ENCODE measurements at places on chromosomes 6 and 20.

DNA sequence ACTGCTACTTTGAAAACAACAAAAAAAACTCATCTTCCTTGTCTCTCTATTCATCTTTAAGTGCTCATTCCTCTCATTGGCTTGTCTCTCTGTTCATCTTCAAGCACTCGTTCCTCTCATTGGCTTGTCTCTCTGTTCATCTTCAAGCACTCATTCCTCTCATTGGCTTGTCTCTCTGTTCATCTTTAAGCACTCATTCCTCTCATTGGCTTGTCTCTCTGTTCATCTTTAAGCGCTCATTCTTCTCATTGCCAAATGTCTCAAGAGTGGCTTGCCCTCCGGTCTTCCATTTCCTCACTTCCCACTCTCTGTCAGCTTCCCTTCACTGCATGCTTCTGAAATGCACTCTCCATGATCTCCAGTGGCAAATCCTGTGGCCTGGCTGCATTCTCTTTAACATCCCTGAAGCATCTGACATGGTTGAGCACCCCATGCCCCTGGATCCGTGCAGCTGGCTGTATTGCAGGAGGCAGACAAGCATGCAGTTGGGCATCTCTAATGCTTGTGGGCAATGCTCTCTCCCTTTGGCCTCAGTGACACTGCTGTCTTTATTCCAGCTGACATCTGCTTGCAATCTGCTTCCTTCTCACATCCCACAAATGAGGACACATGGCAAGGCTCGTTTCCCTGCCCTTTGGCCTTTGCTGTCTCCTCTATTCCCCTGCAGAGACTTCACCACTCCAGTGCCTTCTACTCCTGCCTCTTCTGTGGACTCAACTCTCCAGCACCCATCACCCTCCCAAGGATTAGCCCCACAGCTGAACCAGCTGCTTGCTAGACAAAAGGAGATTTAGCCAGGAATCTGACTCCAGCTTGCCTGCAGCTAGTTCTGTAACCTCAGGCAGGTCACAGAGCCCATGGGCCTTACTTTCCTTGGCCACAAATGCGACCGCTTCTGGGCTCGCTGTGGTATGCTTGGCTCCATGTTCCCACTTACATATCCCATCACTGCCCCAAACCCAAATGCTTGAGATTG lies 143.2 kb upstream of the SNX9 start:
- no peak for DNase-seq

- no peak for DNase-seq
These were observed 222.9 kb downstream of the EPHA7 start for GRCh38 chr6:93196406-93196970.

- DNase-seq: no peak
These were observed 99.3 kb downstream of the B3GAT2 start for GRCh38 chr6:70857387-70858077.

GRCh38 chr6:82419132-82419581 lies 55.5 kb downstream of the TPBG start:
- no peak for DNase-seq

DNA sequence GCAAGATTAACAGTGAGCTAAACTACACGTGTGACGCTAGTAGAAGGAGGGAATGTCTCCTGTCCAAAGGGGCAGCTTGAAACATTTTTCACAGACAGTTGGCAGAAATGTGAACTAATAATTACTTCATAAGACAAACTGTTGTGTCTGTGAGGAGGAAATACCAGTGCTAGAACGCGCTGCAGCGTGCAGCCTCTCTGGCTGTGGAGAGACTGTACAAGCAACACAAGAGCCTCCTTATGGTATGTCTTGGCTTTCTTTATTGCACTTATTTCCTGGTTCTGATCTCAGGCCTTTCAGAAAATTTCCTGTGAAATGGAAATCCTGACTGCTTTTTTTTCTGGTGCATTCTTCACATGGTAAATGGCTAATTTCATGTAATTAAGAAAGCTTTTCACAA lies 25.3 kb upstream of the TIAM2 start:
- DNase-seq: no peak

- no peak for DNase-seq
These were observed 5.9 kb downstream of the TP53TG5 start for GRCh38 chr20:45372241-45372640.

GRCh38 chr6:47434372-47435253 lies 43.0 kb upstream of the CD2AP start:
- no peak for DNase-seq

GRCh38 chr20:24543741-24544140 lies 74.3 kb downstream of the SYNDIG1 start:
- no peak for DNase-seq

- DNase-seq: no peak
These were observed 189.3 kb downstream of the EDN1 start for GRCh38 chr6:12479451-12479850.

DNA sequence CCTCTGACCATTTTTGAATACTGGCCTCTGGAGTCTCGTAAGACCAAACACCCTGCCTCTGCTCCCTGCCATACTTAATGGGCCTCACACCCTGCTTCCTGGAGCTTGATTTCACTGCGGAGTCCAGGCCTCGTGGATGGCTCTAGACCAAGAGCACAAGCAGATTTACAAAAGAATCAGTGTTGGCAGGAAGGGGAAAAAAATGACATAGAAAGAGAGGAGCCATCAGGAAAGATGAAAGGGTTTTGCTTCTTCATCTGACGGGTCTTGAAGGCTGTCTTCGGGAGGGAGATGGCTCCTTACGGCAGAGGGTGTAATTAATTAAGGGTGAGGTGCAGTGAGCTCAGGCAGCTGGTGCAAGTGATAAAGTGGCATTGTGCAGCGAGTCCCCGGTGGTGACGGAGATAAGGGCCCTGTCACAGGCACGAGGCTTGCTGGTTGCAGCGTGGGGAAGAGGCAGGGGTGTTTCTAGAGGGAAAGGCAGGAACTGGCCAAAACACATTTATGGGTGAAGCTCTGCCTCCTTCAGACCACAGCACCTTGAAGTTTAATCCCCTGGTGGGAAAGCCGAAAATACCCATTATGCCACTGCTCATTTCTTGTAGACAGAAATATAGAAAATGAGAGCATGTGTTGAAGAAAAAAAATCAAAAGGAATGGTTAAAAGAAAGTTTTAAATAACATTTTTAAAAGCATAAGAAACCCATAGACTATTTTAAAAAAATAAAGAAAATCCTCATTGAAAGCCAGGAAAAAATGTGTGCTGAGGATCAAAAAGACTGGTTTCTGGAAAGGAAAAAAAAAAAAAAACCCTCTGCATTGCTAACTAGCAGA lies 128.6 kb upstream of the LRFN2 start:
- peak; percentile 55 for DNase-seq

DNA sequence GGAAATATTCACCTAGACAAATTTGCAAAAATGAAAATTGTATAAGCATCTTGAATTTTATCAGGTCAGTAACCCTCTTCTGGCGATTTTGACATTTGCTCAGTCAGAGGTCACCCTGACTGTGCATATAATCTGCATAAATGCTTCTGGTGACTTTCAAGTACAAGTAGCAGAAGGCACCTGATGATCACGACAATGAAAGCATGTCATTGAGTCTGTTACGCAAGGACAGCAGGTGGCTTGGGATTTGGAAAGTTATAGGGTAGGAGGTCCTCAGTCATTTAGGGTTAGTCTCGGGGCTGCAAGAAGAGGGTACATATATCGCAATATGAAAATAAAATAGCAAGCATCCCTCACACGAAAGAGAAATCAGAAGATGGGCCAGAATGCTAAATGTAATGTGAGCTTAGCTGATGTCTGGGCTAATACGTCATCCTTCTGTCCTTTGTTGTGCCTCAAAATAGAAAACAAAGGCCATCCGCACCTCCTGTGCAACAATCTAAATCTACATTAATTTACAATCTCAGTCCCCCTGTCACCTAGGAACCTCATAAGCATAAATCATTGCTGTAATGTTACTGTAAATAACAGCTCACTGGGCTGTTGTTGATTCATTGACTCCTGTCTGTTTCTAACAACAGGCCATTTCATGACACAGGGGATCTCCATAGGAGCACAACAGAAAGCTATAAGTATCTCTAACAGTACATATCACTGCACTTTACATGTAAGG lies 155.2 kb upstream of the RSPO3 start:
- no peak for DNase-seq

GRCh38 chr6:168100803-168101589 lies 22.0 kb upstream of the FRMD1 start:
- DNase-seq: no peak

- DNase-seq: no peak
These were observed 548.7 kb upstream of the MAP3K7 start for GRCh38 chr6:91135406-91136103.

GRCh38 chr20:52318651-52319050 lies 127.1 kb upstream of the ZFP64 start:
- no peak for DNase-seq

Measured in NCI-H748 treated with DMSO at 0.1 percent for 48 hours (cell line).